Thoracic aorta (tissue), 2 donors: ENCODE measurements at places on chromosomes 16 and 17.

- no peak for DNase-seq
Observed at GRCh38 chr17:39866013-39866730, 1.8 kb upstream of the ZPBP2 start.

DNA sequence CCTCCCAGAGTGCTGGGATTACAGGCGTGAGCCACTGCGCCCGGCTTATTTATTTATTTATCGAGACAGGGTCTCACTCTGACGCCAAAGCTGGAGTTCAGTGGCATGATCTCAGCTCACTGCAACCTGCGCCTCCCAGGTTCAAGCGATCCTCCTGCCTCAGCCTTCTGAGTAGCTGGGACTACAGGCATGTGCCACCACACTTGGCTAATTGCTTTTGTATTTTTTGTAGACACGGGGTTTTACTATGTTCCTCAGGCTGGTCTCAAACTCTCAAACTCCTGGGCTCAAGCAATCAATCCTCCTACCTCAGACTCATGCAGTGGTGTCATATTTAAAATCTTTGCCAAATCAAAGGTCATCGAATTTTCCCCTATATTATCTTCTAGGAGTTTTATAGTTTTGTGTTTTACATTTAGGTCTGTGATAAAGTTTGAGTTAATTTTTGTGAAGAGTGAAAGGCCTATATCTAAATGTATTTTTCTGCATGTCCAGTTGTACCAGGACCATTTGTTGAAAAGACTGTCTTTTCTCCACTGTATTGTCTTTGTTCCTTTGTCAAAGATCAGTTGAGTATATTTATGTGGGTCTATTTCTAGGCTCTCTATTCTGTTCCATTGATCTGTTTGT is 47.1 kb downstream of the NACA2 start:
- DNase-seq, result no peak

GRCh38 chr16:27367461-27368357 is 34.3 kb upstream of the IL21R start:
- peak; percentile 53 for DNase-seq

DNA sequence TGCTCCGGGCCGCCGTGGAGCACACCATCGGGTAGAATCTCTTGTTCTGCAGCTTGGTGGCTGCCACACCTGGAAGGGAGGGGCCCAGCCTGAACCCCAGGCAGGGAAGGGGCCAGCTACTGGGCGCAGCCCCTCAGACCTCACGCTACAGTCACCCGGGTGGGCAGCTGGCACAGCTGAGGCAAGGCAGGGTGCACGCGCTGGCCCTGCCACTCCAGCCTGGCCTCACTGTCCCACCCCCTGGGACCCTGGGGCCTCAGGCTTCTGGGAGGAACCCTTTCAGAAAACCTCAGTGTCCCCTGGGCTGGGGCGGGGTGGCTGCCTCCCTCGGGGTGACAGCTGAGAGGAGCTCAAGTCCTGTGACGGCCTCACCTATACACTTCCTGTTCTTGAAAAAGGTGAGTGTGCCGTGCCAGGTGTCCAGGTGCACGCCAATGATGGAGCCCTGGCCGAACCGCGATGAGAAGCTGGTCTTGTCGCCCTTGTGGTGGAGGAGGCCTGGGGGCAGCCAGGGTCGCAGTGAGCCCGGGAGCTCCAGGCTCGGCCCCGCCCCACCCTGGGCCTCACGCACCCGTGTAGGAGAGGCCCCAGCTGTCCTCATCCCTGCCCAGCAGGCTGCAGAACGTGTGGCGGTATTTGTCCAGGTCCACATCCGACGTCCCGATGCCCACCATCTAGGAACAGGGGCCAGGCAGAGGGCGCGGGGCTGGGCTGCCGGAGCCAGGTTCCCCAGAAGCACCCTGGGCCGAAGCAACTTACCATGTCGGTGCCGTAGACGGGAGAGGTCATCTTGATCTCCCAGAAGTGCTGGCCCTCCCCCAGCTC is 4.7 kb upstream of the MRPS34 start:
- no peak for DNase-seq

DNA sequence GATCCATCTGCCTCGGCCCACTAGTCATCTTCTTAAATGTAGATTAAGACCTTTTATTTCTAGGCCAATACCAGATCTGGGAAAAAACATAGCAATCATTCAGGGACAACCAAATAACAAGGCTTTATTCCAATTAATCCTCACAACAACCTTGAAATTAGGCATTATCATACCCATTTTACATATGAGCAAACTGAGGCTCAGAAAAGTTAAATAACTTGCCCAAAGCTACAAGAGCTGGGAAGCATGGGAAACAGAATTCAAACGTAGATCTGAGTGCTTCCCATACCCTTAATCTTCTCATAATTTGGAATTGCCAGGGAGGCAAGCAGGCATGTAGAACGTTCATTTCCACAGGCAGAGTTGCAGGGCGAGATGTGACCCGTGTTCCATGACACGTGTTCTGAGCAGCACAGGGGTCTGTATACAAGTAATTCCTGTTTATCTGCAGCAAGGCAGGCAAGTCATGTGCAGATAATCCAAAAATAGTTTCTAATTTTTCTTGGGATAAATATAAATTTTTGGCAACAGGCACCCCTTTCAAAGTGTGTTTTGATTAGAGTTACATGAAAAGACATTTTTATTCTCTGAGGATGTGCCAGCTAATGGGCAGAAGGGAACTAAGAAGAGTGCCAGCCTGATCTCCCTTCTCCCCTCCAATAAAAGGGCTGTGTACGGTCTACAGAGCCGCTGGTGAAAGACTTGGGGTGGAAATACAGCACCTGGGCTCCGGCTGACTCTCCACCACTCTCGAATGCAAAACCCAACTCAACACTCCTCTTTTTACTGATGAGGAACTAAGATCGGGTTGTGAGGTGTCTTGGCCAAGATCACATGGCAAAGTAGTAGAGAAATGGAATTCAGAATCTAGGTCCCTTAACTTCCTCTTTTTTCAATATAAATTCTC is 27.7 kb upstream of the MYOCD start:
- no peak for DNase-seq

DNA sequence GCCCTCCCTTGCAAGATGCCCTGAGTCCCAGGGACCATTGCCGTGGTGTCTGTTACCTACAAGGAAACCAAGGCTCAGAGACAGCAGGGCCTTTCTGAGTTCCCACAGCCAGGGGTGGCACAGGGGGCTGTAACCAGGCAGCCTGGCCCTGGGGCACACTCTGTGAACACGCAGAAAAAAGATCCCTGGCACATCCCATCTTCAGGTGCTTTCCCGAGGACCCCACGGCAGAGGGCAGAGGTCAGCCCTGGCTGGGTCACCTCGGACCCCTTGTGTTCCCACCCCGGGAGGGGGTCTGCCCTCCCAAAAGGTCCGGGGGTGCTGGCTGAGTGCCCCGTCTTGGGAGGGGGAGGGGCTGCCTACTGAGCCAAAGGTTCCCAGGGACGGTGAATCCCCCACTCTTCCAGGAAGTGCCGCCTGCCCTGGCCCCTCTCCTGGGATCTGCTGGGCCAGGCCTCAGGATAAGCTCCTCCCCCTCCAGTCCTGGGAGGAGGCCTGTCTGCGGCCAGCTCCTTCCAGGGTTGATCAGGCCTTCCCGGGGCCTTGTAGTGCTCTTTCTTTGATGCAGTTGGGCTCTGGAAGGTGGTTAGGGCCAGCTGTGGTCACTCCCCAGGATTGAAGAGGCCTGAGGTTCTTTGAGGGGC is 8.1 kb downstream of the GLIS2 start:
- no peak for DNase-seq

DNA sequence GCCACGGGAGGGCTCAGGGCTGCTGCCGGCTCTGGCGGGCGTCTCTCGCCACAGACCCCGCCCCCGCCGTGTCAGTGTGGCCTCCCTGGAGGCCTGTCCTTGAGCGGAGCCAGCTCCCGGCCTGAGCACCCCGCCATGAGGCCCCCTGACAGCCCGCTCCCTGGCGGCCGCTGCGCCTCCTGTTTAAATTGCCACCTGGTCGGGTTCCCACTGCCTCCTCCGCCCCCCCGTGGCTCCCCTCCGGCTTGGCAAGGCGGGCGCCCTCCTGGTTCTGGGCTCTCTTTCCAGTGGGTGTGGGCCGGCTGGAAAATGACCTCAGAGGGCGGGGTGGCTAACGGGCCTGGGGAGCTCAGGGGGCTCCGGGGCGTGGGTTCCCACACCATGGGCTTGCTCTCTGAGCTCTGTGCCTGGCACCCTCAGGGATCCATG is 42.1 kb upstream of the SSTR5 start:
- DNase-seq, result no peak

DNA sequence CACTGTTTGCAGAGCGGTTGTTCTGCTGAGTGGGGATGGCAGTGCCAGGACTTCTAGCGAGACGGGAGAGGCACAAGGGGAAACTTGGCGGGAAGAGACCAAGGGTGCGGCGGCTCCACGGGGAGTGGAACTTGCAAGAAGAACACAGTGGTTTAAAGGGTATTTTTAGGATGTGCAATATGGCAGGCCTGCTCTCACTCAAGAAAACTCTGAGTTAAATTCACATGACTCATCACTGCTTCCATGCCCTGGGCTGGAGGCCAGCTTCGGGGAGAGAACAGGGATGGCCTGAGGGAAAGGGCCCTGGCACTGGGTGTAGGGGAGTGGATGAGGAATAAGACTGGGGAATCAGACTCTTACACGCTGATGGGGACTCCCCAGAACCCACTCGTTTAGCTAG is 13.3 kb upstream of the CD300LD start:
- no peak for DNase-seq
